Activated CD8-positive, alpha-beta T cell treated with anti-CD3 and anti-CD28 coated beads for 36 hours (primary cell): ENCODE measurements at places on chromosomes 7 and 10. TPM values are rescaled to one million over a fixed set of nuclear protein-coding genes. Genes with fewer than 3 reads are reported as not detected.

DNA sequence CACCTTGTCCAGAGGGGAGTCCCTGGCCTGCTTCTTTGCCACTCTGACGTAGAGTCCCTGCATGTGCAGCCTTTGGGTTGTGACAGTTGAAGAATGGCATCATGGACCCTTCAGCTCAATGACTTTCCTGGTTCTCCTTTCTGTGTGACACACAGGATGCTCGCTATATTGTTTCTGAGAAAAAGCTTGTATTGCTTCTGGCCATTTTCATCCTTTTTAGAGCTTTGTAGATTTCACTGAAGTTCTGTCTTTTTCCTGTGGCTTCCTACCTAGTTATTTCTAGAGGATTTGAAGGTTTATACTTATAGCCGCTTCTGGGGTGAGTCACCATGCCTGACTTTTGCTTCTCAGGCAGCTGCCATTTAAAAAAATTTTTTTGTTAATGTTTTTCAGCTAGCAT lies 27.0 kb downstream of the SND1 start:
- peaks cover 50% of the 10 kb centered on the region for H3K4me1 ChIP-seq
- peak; percentile 11 for DNase-seq

FOXI2 gene
- total RNA-seq = not detected

- H3K27me3 ChIP-seq = no peaks in the 10 kb centered on the region
- no peak overlapping the region for H3K27ac ChIP-seq
- no peak overlapping the region for H3K4me3 ChIP-seq
- no peaks in the 10 kb centered on the region for H3K4me1 ChIP-seq
- no peaks in the 10 kb centered on the region for H3K36me3 ChIP-seq
Measured at GRCh38 chr7:79664884-79665676, 211.6 kb upstream of the MAGI2 start.

DNA sequence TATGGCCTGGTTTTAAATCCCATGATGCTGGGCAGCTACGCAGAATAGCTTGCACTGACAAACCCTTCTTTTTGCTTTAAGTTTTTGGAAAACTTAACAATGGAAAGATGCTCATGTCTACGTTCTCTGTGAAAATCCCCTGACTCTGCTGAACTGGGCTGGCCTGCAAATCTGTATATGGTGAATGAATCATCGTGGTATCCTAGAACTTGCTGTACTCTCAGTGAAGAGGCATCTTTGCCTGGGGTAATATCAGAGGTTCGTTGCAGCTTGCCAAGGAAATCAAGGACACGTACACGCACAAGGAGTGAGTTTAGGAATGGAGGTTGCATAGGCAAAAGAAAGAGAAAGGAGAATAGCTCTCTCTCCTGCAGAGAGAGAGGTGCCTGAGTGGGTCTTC lies 382.0 kb upstream of the ADARB2 start:
- H3K27me3 ChIP-seq = no peaks in the 10 kb centered on the region
- no peak overlapping the region for H3K27ac ChIP-seq
- no peak overlapping the region for H3K4me3 ChIP-seq
- no peaks in the 10 kb centered on the region for H3K4me1 ChIP-seq
- no peak for DNase-seq

SCART1 gene
- total RNA-seq = 2.9 TPM

IKZF5 gene
- total RNA-seq = 21.5 TPM

CALML5 gene
- not detected for total RNA-seq

DNA sequence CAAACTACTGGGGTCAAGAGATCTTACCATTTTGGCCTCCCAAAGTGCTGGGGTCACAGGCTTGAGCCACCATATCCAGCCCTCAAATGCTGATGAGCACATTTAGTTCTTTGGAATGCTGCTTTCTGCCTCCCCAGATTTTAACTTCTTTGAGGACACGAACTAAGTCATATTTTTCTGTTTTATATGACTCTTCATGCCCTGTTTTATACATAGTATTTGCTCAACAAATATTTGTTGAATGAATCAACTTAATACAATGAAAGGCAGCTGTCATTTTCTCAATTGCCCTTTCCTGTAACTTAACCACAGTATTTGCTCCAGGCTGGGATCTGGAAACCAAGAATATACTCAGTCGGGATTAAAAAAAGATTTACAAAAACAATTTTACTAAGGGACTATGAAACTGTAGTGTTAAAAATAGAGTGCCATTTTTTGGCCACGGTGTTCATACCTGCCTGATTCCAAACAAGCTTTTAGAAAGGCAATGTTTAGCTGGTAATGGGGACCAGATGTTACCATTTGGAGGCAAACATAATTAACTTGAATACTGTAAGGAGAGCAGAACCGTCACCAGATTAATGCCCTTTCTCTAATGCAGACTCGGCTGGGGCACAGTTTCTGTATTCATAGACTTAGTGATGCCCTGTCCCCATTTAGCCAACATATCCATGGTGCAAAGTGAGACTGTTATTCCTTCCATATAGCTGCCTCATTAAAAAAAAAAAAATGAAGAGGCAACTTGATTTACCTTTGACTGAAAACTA lies 117.6 kb downstream of the NRP1 start:
- H3K27me3 ChIP-seq = no peaks in the 10 kb centered on the region
- no peak overlapping the region for H3K4me3 ChIP-seq
- no peak for DNase-seq
- H3K36me3 ChIP-seq = no peaks in the 10 kb centered on the region
- H3K4me1 ChIP-seq = peaks cover 6% of the 10 kb centered on the region

- no peaks in the 10 kb centered on the region for H3K36me3 ChIP-seq
- no peaks in the 10 kb centered on the region for H3K4me1 ChIP-seq
- H3K27ac ChIP-seq = no peak overlapping the region
- H3K4me3 ChIP-seq = no peak overlapping the region
Measured at GRCh38 chr10:76130892-76131291, 699.5 kb downstream of the LRMDA start.

RFC2 gene
- 91.8 TPM for total RNA-seq

- no peaks in the 10 kb centered on the region for H3K4me1 ChIP-seq
- no peak overlapping the region for H3K4me3 ChIP-seq
- H3K36me3 ChIP-seq = no peaks in the 10 kb centered on the region
- no peaks in the 10 kb centered on the region for H3K27me3 ChIP-seq
Measured at GRCh38 chr7:42174391-42174912, 62.6 kb downstream of the GLI3 start.

MARVELD1 gene
- total RNA-seq = 2.3 TPM

CFAP69 gene
- total RNA-seq = 0.69 TPM

GRCh38 chr7:103446049-103446520 lies at the start of gene SLC26A5:
SLC26A5 (minus strand) TSS chr7:103446207; CDS start chr7:103421514, 24,693 bp downstream.
- no peak within 1 kb of the TSS for H3K27ac ChIP-seq
- H3K4me3 ChIP-seq = peak within 1 kb of the TSS; percentile 60
- H3K4me1 ChIP-seq = peaks cover 10% of the 10 kb centered on the region
- no peaks in the 10 kb centered on the region for H3K36me3 ChIP-seq
- no peak for DNase-seq

DNA sequence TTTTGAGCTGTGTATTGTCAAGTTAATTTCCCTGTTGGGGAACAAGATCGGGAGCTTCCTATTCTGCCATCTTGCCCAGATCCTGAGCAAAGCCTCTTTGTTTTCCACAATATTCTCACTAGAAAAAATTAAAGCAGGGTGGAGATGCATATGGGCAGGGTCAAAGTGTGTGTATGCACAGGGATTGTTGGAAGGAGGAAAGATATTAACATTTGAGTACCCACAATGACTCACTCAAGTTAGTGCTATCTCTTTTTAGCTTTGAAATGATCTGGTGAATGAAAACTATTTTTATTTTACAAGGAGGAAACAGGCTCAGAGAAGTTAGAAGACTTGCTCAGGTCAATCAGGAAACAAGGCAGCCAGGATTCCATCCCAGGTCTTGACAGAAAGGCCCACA lies 6.7 kb upstream of the BTBD16 start:
- no peak overlapping the region for H3K4me3 ChIP-seq
- H3K27me3 ChIP-seq = peaks cover 12% of the 10 kb centered on the region

ZP3 gene
- 12.2 TPM for total RNA-seq

NUTM2E gene
- total RNA-seq = 0.23 TPM
